H1 (cell line): ENCODE measurements at places on chromosomes 2 and 18. TPM values are rescaled to one million over a fixed set of nuclear protein-coding genes. Genes with fewer than 3 reads are reported as not detected.

DNA sequence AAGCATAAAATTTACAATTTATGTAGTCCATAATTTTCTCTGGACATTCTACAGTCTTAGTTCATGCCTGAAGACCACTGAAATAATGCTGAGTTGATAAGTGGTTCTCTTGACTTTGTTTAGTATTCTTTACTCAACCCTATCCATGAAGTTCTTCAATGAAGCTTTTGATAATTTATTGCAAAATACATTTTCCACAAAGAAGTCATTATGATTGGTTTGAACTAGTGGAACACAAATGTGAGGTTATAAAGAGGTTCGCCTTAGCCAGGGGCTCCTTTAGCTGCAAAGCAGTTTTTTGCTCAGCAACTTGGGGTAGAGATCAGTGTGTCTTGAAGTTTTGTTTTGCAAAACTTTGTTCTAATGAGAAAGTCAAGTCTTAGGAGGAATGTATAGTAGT lies 5.9 kb downstream of the BCL2L11 start:
- DNase-seq, result no peak

GRCh38 chr18:9694952-9695495 lies 13.1 kb upstream of the RAB31 start:
- no peak for DNase-seq

DNA sequence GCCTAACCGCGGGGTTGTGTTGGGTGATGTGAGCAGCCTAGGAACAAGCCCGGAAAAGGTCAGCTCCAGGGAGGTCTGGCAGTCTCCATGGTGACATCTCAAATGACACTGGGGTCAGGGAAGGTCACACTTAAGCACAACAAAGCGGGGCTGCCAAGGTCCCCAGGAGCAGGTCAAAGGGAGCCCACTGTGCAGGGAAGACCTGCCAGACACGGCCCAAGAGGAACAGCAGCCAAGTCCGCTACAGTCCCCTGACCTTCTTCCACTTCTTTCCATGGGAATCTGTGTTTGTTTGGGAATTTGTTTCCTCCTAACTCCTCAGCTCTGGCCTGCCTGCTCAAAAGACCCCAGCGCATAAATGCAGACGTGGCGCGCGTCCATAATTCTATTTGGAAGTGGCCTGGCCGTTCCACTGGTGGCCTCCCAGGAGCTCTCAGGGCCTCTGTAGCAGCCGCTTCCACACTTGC lies 232.1 kb upstream of the COPS8 start:
- DNase-seq, result no peak

DNA sequence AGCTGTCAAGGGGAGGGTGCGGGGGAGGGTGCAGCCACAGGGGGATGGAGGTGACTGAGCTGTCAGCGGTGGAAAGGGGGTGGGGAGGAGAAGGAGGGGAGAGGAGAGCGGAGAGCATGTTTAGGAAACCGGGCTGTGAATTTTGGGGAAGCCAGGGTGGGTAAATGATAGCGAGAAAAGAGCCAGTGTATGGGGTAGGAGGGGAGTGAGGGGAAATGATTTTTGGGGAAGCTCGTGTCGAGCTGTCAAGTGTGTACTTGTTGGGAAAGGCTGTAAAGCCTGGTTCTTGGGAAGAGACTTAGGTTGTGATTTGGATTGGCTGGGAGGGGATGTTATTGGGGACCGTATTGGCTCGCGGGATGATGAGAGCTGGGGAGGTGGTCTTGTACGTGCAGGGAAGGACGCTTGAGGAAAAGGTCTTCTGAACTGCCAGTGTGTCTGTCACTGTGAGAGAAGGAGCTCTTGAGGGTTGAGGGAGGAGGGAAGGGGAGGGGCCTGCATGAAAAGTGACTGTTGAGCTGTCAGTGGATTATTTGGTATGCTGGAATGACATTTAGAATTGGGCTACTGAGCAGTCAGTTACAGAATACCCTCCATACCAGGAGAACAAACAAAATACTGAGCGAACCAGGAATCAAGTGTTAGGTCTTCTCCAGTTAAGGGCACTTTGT lies 1.0 kb downstream of the UBR3 start:
- DNase-seq, result no peak

DNA sequence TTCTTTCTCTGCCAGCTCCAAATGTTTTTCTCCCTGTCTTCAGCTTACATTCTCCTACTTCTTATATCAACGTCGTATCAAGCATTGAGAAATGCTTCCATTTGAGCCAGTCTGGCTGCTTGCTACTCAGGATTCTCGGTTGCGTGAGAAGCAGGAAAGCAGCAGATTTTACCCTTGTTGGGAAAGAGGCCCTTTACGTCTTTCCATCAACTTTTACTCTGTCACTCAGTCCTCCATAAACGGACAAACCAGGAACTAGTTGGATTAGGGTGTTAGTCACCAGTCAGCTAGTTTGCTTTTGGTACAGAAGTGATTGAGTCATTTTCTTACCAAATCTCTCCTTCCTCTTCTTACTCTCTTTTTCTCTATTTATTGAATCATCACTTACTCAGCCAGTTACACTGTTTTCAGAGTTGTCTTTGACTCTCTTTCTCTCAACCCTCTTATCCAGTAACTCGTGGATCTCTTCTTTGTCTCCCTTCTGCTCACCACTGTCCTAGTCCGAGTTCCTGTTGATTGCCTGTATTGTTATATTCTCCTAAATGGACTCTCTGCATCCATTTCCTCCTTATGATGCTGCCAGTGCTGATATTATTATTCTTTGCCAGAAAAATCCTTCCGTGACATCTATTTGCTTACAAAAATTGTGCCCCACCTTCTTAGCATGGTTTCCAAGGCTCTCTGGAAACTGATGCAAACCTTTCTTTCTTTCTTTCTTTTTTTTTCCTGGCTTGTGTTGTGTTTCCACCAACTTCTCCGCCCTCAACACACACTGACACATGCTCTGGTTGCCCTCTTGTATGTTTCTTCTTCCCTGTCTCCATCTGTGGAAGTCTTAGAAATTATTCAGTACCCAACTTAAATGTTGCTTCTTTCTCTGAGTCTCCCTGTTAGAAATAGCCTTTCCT lies 61.5 kb downstream of the VRK2 start:
- DNase-seq, result no peak

DNA sequence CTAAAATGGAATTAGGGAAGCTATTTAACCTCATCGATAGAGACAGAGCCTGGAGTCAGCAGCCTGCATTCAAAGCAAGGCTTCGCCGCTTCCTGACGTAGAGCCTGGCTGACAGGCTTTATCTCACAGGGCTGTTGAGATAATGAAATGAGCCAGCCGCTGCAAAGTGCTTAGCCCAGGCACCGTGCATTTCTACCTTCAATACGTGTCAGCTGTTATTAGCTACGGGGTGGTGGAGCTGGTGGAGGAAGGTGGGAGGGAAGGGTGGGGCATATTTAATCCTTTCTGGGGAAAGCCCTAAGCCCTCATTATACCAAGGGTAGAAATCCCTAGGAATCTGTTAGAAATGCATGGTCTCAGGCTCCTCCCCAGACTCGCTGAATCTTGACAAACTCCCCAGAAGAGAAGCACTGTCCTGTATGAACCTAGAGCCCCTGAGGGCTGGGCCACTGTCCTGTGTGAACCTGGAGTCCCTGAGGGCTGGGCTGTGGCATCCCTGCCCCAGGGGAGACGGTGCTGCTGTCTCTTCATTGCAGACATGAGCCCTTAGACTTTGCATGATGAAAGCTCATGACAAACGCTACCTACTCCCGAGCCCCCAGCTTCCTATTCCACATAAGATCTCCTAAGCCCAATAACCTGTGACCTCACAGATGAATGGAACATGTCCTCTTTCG lies 72.4 kb downstream of the ALPK2 start:
- DNase-seq, result no peak

GRCh38 chr2:50930726-50931125 lies 101.2 kb downstream of the NRXN1 start:
- DNase-seq, result no peak

- DNase-seq, result no peak
Observed at GRCh38 chr2:228658998-228659397, 477.5 kb upstream of the SPHKAP start.

GRCh38 chr2:204604061-204604460 lies 58.8 kb downstream of the PARD3B start:
- no peak for DNase-seq

- no peak for DNase-seq
Observed at GRCh38 chr18:24014986-24015638, 558 bp downstream of the TTC39C start.

GRCh38 chr2:24261441-24261840 lies 86.6 kb downstream of the FAM228A start:
- DNase-seq, result no peak

GRCh38 chr2:129812654-129813053 lies 166.8 kb upstream of the RAB6C start:
- DNase-seq, result no peak

DNA sequence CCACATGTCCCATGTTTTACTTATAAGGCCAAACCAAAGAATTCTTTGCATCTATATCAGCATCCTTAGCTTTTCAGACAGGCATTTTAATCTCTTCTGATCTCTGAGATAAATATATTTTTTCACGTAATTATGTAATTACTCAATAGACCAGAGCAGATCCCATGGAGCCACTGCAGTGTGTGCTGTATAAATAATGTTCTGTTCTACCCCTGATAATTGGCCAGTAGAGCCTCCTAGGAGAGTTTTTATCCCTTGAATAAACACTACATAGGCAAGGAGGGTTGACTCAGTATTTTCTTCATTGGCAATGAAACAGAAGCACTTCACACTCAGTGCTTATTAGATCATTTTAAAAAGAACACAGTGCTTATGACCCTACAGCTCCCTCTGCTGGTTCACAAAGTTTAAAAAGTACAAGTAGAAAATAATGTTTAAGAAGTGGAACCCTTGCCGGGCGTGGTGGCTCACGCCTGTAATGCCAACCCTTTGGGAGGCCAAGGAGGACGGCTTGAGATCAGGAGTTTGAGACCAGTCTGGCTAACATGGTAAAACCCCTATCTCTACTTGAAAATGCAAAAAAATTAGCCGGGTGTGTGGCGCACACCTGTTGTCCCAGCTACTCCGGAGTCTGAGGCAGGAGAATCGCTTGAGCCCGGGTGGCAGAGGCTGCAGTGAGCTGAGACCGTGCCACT lies 91.9 kb downstream of the PPP1R1C start:
- DNase-seq, result no peak

- DNase-seq, result no peak
Observed at GRCh38 chr2:233418052-233418760, 63.9 kb downstream of the DGKD start.

DNA sequence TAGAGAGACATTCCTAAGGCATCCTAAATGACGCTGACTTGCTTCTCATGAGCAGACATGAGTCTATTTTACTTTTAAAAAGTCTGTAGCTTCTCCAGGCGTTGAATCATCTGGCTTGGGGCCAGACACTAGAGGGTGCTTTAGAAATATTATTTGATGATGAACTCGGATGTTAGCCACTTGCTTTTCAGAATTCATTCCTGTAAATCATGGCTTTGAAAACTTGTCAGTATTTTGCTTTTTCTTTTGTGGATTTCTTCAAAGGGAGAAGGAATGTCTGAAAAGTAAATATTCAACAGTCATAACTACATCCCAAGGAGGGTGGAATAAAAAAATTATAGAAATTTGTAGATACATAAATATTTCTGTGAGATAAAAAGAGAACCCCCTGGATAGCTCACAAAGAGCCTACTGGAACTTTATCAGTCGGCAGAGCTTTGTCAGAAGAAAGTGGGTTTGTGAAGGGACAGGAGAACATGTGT lies 370.8 kb downstream of the OSR1 start:
- DNase-seq, result no peak

DNA sequence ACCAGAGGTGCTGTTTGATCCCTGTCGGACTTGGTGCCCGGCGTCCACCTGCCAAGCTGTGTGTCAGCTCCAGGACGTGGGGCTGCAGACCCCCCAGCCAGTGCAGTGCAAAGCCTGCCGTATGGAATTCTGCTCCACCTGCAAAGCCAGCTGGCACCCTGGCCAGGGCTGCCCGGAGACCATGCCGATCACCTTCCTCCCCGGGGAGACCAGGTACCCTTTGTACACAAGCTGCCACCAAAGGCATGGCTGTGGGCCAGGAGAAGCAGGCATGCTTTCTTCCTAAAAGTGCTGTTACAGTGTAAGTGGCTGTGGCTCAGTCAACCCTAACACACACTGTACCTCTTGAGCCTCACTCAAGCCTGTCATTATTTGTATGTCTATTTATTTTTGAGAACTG lies 103.3 kb downstream of the RNF144A start:
- no peak for DNase-seq

- DNase-seq, result no peak
Observed at GRCh38 chr18:2997429-2997828, 15.5 kb downstream of the LPIN2 start.

DNA sequence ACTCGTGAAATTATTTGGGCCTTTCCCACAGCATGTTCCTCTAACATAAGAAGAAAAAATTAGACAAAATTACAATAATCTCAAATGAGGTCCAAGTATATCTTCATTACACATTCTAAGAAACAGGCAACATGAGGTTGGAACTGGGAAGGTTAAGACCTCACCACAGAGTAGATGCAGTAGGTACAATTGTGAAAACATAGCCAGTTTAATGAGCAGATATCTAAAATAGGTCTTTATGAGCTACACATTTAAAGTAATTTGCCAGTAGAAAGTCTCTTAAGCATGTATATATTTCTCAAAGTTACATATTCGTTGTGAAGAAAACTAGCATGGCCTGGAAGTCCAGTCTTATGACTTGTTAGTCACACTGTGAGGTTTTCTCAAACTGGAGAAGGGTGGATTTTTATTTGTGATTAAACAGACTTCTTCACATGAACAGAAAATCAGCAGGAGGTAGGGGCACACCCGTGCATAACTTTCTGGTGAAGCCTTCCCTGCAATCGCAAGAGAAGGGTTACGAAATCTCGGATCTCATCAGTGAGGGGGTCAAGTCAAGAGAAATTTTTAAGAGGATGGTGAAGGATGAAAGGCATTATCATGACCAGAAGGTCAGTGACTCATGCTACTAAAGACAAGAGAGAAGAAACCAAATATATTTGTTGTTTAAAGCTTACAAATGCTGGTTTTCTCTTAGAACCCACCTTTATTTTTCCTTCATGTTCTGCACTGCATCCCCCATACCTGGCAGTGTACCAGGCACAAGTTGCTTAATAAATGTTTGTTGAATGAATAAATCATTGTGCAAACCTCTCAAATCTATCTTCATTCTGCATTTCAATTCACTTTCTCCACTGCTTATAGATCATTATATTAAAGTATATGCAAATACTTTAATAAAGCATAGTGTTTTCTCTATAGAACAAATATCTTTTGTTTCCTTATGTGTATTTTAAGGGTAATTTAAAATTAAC lies 5.1 kb upstream of the RAB27B start:
- DNase-seq, result no peak

GRCh38 chr2:8489221-8489620 lies 192.6 kb upstream of the ID2 start:
- DNase-seq, result no peak

- peak; percentile 7 for DNase-seq
Observed at GRCh38 chr2:238573065-238573778, 146.5 kb downstream of the ASB1 start.

- peak; percentile 56 for DNase-seq
Observed at GRCh38 chr2:241842620-241843211, 16.0 kb downstream of the PDCD1 start.

The MC4R gene
- polyA plus RNA-seq, result 0.11 TPM in 1 of 2 replicates, not detected in the other

The CCDC150 gene
- polyA plus RNA-seq, result 6.1 and 8.3 TPM in 2 replicates

The DCDC2C gene
- 0.50 and 0.91 TPM in 2 replicates for polyA plus RNA-seq

The SCN9A gene
- polyA plus RNA-seq, result 1.6 and 2.0 TPM in 2 replicates

The PLA2R1 gene
- 0.39 and 0.65 TPM in 2 replicates for polyA plus RNA-seq

The IL36B gene
- polyA plus RNA-seq, result not detected in 2 replicates

The FRZB gene
- polyA plus RNA-seq, result 4.4 and 5.0 TPM in 2 replicates

The DYNAP gene
- 1.1 and 1.5 TPM in 2 replicates for polyA plus RNA-seq

The HOXD13 gene
- not detected in 2 replicates for polyA plus RNA-seq

The STK17B gene
- 0.88 and 1.8 TPM in 2 replicates for polyA plus RNA-seq

The SH3RF3 gene
- polyA plus RNA-seq, result 0.11 and 0.27 TPM in 2 replicates
